ENCODE measurements at places on chromosomes 12 and 14. TPM values are rescaled to one million over a fixed set of nuclear protein-coding genes. Genes with fewer than 3 reads are reported as not detected.

DNA sequence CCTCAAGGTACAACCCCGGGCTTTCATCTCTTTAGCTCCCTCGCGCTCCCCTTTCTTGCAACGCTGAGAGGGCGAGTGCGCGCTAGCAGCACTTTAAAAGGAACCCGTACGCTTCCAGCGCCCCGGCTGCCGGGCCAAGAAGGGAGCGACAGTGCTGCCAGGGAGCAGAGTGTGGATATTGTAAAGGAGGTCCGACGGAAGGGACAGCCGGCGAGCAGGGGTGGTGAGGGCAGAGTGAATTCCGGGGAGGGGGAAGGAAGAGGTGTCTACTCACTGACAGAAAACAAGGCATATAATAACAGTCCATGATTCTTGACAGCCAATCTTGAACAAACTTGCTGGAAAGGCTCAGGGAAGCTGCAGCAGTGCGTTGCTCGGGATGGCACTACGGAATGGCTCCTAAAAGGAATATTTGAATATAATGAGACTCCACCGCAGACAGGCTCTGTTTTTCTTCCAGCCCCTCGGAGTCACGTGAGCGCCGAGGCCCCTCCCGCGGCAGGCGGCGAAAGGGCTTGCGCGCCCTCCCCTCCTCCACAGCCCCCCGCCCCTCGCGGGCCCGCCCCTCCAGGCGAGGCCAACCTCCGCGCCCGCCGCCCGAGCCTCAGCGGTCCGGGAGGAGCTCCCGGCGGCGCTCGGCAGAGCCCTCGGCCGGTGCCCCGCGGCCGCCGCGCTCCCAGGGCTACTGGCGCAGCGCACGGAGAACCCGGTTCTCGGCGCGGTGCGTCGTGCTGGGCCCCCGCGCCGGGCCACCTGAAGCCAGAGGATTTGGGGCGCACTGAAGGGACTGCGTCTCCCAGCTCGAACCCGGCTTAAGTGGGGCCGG lies 3.4 kb downstream of the BMP4 start:
- DNase-seq, result no peak

DNA sequence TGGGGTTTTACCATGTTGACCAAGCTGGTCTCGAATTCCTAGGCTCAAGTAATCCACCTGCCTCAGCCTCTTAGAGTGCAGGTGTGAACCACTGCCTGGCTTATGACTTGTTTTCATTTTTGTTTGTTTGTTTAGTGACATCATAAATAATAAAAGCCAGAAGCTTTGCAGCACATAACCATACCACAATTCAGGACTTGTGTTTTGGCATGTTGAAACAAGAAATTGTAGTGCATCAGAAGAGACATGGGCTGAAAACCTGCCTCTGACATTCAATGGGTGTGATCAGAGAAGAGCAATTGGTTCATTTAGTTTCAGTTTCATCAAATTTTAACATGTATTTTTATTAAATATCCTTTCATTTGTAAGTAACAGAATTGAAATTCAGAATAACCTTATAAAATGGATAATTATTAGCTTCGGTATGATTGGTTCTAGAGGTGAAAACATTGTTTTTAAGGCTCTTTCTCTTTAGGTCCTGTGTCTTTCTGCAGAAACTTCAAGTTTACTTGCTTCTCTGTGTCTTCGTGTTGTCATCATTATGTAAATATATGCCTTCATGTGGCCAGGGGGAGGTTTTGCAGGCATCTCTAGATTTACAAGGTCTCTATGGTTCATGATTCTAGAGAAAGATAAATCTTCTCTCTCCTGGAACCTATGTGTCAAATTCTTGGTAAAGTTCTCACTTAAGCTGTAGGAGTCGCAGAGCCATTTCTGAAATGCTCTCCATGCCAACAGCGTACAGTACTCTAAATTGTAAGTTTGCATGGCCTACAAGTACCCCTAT lies 312.0 kb downstream of the KCNC2 start:
- peak; percentile 48 for DNase-seq

DNA sequence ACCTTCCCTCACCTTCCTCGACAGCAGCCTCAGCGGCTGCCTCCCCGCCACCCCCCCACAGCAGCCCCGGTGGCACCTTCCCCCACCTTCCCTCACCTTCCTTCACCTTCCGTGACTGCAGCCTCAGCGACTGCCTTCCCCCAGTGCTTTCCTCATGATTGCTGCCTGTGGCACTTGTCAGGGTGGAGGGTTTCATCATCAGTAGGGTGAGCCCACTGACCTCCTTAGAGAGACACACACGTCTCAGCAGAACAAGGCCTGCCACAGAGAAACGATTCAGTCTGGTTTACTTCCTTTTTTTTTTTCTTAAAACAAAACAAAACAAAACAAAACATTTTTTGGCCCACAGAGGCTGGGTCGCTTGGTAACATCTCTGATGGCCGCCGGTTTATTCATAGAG lies 75.0 kb downstream of the EP400 start:
- no peak for DNase-seq

GRCh38 chr12:45231515-45232145 lies 15.7 kb downstream of the ANO6 start:
- no peak for DNase-seq

DNA sequence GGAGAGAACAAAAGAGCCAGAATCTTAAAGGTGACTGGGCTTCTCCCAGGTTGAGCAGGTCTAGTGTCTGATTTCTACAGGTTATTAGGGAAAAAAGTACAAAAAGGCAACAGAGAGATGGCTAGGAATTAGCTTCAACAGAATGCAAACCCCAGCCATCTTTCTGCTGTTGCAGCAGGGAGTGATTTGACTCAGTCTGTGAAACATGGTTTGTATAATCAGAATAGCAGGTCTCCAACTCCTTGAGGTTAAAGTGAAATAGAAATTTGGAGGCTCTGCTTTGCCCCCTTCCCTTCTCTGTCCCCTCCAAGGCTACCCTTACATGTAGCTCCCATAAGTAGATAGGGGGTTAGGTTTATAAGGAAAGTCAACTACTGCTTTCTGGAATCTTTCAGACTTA lies 105.8 kb downstream of the AKAP6 start:
- DNase-seq, result no peak

Gene ADSS1
- 3.5 TPM for total RNA-seq

- DNase-seq, result no peak
Observed at GRCh38 chr14:33376510-33376909, 437.8 kb downstream of the NPAS3 start.

Gene RAP1B
- total RNA-seq, result 252 TPM

Gene SYNE3
- 81.6 TPM for total RNA-seq

GRCh38 chr14:65106736-65107135 lies 4.4 kb upstream of the MAX start:
- DNase-seq, result no peak
